ENCODE measurements at places on chromosomes 6 and 20.

DNA sequence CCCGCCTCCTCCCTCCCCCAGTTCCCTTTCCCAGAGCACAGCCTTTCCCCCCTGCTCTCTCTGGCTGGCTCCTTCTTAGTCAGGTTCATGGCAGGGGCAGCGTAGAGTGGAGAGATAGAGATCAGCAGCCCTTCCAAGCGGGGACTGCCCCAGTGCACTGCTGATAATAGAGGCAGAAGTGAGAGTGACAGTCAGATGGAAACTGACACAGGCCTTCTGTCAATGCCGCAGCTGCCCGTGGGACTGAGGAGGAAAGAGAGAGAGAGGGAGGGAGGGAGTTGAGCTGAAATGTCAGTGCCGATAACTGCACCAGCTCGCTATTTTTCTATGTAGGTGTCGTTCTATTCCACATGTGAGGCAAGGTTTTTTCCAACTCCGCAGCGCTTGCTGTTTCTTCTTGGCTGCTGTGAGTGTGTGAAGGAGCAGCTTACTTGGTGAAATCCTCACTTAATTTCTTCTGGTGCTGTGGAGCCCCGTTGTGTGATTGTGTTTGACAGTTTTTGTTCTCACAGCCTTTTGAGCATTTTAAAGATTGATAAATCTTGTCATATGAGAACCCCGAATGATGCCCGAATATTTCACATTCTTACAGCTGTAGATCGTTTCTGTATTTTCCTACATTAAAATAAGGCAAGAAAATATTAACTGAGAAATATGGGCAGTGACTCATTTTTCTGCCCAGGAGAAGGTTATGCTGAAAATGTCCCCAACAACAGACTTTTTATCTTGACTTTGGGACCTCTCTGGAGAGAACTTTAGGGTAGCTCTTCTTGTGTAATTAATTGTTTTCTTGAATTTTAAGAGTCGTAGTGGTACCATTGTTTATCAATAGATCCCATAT lies 386.4 kb upstream of the MMS22L start:
- peak; percentile 2 for DNase-seq

DNA sequence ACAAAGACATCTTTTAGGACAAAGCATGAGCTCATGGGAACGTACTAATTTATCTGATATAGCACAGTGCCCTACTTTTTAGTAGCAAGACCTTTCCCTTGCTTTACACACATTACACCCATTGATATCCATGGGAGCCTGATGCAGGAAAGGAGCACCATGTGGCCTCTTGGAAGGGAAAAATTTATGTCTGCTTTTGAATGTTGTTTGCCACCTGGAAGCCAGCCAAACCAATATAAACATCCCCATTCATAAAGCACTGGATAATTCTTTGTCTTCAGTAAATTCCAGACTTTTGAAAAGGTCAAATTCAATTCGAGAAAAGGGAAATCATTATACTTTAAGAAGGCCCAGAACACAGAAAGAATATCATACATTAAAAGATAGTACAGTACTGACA lies 152.3 kb upstream of the BEND6 start:
- peak; percentile 55 for DNase-seq

GRCh38 chr6:34223381-34223955 lies 13.2 kb upstream of the HMGA1 start:
- no peak for DNase-seq

- peak; percentile 40 for DNase-seq
Observed at GRCh38 chr6:79630883-79631692, at the start of gene SH3BGRL2. TSS of gene SH3BGRL2 (plus strand) at chr6:79631329. CDS start at chr6:79631462, 133 bp downstream.

DNA sequence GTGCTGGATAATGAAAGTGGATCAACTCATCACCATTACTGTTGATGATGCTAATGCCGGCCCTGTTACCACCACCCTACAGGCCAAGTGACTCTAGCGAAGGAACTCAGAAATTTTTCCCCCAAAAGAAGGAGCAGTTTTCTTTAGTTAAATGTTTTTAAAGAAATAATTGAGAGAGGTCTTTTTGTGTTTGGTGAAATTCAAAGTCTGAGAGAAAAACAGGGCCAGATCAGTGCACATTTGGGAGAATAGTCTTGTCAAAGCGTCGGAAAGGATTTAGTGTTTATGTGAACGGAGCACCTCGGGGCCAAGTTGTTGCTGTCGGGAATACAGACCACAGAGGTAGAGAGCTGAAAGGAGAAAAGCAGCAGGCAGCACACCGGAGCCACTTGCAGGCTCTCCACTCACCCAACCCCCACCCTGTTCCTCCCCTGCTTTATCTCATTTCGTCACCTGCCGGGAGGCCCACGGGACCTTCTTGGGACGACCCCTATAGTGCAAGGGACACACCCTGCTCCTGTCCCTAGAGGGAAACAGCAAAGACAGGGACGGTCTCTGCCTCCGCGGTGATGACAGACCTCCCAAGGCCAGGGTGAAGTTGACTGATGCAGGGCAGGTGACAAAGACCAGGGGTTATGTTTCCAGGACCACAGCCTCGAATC lies 6.8 kb downstream of the TFAP2B start:
- DNase-seq: no peak

- DNase-seq: no peak
Observed at GRCh38 chr20:50817776-50818172, 22.9 kb downstream of the BCAS4 start.

DNA sequence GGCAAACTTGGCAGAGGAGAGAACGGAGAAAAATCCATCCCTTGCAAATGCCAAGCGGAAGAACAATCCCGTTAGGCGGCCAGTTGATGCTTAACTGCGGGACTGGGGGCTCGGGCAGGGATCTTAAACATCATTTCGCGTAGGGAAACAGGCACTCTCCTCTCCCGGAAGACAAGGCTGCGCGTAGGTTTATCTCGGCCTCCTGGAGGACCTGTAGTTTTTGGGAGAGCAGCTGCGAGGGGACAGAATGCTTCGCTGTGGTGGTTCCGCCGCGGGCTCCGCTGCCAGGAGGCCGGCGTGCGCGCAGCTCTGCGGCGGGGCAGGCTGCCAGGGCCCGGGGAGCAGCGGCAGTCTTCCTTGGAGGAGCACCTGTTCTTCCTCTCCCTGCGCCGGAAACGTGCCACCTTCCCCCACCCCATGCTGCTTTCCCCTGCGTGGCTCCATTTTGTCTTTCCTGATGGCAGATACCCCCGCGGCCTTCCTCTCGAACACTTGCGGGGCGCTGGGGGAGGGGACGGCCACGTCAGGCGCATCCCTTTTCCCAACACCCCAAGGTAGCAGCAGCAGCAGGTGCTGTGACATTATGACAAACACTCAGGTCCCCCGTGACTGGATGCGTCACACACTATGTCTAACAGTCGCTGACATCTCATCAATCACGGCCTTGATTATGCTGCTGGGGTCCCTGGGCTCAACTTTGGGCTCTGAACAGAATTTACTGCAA lies 230.7 kb upstream of the BTBD3 start:
- DNase-seq: peak; percentile 11

- no peak for DNase-seq
Observed at GRCh38 chr20:51034988-51035656, 12.2 kb upstream of the KCNG1 start.

GRCh38 chr20:1801225-1801928 lies 93.8 kb upstream of the SIRPA start:
- no peak for DNase-seq

GRCh38 chr20:58017231-58017969 lies 211.1 kb downstream of the ANKRD60 start:
- DNase-seq: no peak

- no peak for DNase-seq
Observed at GRCh38 chr6:38571721-38572120, 68.0 kb downstream of the BTBD9 start.

DNA sequence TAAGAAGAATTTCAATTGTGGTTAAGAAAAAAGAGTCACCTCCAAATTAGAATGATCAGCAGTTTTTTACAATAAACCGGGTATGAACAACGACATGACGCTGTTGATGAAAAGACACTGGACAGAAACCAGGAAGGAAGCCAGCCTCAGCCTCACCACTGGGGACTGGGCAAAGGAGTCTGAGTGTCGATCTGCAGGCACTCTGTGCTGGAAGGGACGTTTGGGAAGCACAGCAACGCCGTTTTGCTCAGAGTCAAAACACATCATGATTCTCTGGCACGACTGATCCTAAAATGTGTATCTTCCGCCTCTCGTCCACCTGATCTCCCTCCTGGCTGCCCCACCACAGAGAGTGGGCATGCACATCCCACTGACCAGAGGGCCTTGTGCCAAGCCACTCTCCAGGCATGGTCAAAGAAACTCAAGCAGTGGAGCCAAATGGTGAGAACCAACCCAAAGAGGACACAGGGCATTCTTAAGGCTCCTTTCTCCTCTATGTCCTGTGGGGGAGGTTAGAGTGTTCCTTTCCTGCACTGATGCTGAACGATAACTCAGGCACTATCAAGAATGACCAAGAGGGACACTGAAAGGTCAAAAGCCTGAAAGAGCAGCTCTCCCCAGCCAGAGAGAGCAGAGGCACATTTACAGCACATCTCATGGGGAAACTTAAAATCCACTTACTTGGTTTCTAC lies 68.8 kb downstream of the AGPAT4 start:
- DNase-seq: no peak

DNA sequence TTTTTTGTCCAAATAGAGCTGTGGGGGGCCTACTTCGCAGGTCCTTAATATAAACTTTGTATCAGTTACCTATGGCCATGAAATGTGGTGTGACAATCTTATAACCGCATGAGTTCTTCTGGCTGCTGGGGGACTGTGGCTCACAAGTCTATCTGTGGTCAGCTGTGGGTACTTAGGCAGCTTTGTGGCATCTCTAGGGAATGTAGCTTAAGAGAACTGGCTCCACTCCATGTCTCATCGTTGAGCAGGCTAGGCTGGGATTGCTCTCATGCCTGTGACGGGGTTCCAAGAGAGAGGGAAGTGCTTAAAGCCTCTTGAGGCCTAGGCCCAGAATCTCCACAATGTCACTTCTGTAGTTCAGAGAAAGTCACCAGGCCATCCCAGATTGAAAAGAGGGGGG lies 140.5 kb downstream of the BTBD3 start:
- no peak for DNase-seq

DNA sequence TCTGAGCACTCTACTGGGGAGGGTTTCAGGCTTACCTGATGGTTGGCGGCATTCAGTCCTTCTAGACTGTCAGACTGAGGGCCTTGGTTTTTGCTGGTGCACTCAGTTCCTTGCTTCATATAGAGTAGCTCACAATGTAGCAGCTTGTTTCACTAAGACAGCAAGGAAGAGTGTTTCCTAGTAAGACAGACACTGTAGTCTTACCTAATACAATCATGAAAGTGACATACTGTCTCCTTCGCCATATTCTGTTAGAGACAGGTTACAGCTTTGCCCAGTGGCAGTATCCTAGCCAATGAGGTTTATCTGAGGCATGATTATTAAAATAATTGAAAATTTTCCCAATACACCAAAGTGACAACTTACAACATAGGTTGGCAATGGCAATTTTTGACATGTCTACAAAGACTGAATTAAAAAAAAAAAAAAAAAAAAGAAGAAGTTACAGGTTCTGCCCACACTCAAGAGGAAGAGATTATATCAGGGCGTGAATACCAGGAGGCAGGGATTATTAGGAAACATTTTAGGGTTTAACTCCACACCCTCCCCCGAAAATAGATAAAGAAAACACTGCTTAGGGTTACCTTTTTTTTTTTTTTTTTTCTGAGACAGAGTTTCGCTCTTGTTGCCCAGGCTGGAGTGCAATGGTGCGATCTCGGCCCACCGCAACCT lies 66.8 kb downstream of the SCAND1 start:
- no peak for DNase-seq

- no peak for DNase-seq
Observed at GRCh38 chr6:148578837-148579565, 167.8 kb upstream of the UST start.

DNA sequence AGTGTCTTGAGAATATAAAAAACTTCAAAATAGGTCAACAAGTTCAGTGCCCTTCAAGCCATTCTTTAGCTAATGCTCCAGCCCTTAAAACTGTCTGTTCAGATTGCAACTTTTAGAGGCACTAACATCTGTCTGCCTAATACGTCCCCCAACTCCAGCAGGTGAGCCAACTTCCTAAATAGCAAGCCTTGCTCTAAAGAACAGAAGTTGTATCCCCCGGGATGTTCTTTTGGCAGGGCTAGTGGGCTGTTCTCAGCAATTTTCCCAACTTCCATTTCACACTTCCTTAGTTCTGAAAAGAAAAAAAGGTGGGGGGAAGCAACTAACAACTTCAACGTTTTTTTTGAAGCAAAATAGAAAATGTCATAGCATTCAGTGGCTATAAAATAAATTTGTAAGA lies 290.0 kb upstream of the PTCHD4 start:
- DNase-seq: no peak

DNA sequence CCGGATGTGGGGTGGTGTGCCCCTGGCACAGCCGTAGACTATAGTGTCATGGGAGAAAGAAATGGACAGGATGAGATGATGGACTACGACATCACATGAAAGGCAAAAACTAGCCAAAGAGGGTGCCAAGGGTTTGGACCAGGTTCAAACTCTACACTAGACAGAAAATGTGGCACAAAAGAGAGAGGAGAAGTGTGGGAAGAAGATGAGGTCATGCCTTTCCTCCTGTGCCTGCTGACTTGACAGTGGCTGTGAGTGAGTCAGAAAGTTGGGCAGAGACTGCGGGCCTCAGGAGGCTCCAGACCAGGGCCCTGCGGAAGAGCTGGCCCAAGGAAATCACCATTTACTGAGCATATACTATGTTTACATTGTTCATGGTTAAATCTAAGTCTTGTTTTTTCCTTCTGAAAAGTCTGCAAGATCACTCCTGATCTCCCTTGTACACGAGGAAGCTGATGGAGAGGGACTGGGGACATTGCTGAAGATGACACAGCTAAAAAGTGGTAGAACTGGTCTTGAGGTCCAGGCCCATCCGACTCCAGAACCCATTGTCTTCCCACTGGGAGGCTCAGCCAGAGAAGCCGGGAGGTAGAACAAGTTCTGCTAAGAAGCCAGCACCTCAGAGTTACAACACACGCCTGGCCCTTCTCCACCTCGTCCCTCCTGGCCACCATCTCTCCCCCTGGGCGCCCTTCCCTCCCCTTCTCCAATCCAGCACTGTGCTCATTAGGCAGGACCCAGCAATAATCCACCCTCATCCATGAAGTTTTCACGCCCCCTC lies 35.6 kb downstream of the CNKSR3 start:
- DNase-seq: peak; percentile 66

GRCh38 chr6:168737014-168737413 lies 296.0 kb downstream of the SMOC2 start:
- no peak for DNase-seq

- DNase-seq: no peak
Observed at GRCh38 chr6:38193481-38194281, 374.2 kb downstream of the ZFAND3 start.

DNA sequence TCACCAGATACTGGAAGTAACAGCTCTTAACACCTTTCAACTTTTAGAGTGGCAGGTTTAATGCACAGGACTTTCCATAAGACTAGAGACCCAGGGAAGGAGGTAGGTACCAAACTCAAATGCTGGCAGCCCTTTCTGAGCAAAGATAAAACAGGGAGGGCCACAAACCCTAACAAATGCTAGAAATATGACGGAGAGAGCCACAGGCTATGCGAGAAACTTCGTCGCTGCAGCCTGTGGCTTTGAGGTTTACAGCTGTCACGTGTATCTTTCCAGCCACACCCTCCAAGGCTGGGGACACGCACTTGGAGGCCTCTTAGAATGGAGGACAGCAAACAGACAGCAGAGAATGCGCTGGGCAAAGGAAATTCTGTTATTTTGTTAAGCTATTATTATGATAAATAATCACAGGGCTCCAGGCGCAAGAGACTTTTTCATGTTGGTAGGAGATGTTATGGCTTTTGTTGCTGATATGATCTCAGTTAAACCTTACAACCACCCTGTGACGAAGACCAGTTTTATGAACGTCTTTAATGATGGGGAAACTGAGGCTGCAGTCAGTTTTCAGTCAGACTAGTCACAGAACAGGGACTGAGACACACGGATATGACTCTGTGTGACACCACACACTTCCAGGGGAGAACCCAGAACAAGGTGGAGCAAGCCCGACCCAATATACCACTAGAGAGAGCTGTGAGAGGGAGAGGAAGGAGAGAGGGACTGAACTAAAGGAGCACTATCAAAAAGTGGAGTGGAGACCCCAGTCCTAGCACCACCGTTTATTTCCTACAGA lies 2.0 kb downstream of the TRAM2 start:
- DNase-seq: peak; percentile 47

All from fibroblast of the aortic adventitia (primary cell).